ENCODE measurements at places on chromosomes 6 and 20. TPM values are rescaled to one million over a fixed set of nuclear protein-coding genes. Genes with fewer than 3 reads are reported as not detected.

SLC22A16 gene
- 0.50 TPM for total RNA-seq

ZNF311 gene
- total RNA-seq: 0.34 TPM

ESF1 gene
- 16.0 TPM for total RNA-seq

CENPB gene
- total RNA-seq: 95.1 TPM

LINC00237 gene
- not detected for total RNA-seq

C6orf132 gene
- total RNA-seq: 2.3 TPM

UBE2C gene
- total RNA-seq: 0.75 TPM

HS3ST5 gene
- total RNA-seq: not detected

ARMH2 gene
- not detected for total RNA-seq

CYP24A1 gene
- 0.15 TPM for total RNA-seq

PRDM13 gene
- total RNA-seq: not detected

MYH7B gene
- total RNA-seq: 0.97 TPM

OVOL2 gene
- 0.15 TPM for total RNA-seq

- no peak for DNase-seq
These were observed 161.7 kb downstream of the UNC5CL start for GRCh38 chr6:40877362-40877761.

- no peak for DNase-seq
These were observed 24.2 kb upstream of the MYMX start for GRCh38 chr6:44192428-44193041.

GRCh38 chr6:27178407-27178730 is 69.1 kb upstream of the PRSS16 start:
- no peak for DNase-seq

DNA sequence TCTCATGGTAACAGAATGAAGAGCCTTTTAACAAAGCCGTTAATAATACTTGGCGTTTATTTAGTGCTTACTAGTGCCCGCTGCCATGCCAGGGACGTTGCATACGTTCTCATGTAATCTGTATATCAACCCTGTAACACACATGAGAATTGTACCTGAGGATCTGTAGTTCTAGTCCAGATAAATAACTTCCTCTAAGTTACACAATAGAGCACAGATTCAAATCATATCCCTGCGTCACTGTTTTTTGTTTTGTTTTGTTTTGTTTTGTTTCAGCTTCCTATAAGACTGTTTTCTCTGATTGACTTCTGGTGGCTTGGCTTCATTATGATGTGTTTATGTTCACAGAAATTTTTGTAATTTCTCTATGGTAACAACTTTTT is 553 bp downstream of the ZSCAN16 start:
- DNase-seq: no peak

GRCh38 chr6:108575905-108576494 is 15.3 kb downstream of the FOXO3 start:
- no peak for DNase-seq

GRCh38 chr6:120938876-120939472 is 395.3 kb downstream of the TBC1D32 start:
- no peak for DNase-seq

GRCh38 chr6:72922401-72922800 is 300.5 kb downstream of the KCNQ5 start:
- DNase-seq: no peak

DNA sequence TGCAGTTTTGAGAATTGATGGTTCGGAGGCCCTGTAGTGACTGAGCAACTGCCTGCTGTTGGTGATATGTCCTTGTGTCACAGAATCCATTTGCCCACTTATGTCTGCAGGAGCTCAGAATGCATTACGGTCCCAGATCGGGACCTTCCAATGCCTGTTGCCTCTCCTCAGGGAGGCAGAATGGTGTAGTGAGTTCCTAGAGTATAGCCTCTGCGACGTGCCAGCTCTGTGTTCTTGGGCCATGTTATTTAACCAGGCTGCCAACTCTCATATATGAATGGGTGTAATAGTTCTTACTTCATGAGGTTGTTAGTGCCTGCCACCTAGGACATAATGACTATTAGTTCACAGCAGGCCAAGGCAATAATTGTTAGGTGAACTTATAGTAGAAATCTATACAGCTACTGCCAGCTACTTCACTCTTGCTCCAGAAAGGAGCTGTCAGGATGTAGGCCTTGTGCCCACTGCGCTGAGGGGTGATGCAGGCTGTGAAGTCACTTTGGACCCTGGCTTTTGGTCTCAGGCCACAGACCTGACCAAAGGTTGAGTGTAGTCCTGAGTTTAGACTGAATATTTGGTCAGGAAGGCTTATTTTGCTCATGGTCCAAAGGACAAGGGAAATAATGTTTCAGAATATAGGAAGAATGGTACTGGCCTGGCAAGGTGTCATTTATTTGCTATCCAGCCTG is 82.1 kb downstream of the ASXL1 start:
- no peak for DNase-seq

GRCh38 chr6:78192057-78192456 is 539.2 kb downstream of the MEI4 start:
- no peak for DNase-seq

DNA sequence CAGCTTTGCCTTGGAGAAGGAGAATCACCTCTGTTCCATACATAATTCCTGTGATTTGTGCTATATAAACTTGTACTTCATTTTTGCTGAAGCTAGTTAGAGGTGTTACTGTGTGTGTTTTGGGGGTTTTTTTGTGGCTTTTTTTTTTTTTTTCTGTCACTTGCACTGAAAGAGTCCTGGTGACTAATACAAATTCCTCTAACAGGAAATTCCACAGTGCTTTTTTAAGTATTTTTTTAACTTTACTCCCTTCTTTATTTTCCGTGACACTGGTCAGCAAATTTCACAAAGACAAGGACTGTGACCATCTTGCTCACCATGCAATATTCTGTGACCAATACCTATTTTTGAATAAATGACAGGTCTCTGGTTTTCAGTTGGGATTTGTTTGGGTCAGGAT is 110.5 kb downstream of the ISM1 start:
- no peak for DNase-seq

DNA sequence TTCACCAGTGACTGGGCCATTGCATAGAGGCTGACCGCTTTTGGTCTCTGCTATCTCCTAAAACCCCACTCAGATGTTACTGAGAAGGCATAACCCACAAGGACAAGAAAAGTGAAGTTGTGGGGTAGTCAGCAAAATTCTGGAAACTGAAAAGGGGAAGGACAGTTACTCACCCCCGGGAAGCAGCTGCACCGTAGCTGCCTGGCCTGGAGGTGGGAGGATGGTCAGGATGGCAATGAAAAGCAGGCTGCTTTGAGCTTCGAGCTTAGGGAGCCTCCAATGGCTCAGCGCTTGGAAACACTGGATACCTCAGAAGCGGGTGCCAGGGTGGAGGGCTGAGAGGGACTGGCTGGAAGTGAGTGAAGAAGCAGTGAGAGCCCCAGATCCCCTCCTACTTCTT is 56.0 kb downstream of the KCNK5 start:
- DNase-seq: no peak

DNA sequence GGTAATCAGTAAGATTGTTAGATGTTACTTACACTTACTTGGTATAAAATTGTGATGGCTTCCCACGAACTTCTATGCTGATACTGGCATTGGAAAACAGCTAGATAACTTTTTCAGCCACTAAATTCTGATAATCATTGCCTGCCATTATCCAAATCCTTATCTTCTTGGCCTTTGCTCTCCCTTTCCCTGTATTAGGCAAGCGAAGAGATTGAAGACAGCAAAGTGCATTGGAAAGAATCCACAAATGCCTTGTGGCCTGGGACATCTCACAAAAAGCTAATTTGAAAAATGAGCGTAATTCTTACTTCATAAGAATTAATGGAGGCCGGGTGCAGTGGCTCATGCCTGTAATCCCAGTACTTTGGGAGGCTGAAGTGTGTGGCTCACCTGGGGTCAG is 79.5 kb upstream of the MARCKS start:
- no peak for DNase-seq

- no peak for DNase-seq
These were observed 45.5 kb downstream of the ADNP start for GRCh38 chr20:50885781-50886180.

DNA sequence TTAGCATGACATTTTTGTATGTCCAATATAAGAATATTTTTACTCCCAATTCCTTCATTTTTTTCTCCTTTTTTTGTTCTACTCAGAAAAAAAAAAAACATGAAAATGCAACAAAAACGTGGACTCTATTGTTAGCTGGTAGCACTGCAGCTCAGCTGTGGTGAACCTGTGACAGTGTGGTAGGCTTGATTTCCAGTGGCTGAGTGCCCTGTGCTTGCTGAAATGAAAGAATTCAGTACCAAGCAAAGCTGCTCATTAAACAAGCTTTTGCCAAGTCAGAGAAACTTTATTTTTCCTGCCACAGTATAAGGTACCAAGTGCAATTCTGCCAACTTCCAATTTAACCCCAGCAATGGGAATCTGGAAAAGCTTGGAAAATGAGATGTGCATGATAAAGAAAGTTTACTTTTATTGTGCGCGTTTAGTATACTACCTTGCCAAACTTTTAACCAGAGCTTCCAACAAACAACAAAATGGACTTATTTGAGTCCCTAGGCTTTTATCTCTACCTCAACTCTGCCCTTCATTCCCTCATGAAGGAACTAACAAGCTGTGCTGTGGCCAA is 215.2 kb downstream of the SLC35F1 start:
- DNase-seq: no peak

- DNase-seq: no peak
These were observed 111.2 kb upstream of the CARMIL1 start for GRCh38 chr6:25167961-25168360.

DNA sequence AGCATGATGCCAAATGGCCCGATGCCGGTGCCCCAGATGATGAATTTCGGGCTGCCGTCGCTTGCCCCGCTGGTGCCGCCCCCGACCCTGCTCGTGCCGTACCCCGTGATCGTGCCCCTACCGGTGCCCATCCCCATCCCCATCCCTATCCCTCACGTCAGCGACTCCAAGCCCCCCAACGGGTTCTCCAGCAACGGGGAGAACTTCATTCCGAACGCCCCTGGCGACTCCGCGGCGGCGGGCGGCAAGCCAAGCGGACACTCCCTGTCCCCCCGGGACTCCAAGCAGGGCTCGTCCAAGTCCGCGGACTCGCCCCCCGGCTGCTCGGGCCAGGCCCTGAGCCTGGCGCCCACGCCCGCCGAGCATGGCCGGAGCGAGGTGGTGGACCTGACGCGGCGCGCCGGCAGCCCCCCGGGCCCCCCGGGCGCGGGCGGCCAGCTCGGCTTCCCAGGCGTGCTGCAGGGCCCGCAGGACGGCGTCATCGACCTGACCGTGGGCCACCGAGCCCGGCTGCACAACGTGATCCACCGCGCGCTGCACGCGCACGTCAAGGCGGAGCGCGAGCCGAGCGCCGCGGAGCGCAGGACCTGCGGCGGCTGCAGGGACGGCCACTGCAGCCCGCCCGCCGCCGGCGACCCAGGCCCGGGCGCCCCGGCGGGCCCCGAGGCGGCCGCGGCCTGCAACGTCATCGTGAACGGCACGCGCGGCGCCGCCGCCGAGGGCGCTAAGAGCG is 144.6 kb downstream of the SOBP start:
- no peak for DNase-seq

GRCh38 chr6:96520171-96521115 is 1.2 kb upstream of the UFL1 start:
- DNase-seq: no peak

DNA sequence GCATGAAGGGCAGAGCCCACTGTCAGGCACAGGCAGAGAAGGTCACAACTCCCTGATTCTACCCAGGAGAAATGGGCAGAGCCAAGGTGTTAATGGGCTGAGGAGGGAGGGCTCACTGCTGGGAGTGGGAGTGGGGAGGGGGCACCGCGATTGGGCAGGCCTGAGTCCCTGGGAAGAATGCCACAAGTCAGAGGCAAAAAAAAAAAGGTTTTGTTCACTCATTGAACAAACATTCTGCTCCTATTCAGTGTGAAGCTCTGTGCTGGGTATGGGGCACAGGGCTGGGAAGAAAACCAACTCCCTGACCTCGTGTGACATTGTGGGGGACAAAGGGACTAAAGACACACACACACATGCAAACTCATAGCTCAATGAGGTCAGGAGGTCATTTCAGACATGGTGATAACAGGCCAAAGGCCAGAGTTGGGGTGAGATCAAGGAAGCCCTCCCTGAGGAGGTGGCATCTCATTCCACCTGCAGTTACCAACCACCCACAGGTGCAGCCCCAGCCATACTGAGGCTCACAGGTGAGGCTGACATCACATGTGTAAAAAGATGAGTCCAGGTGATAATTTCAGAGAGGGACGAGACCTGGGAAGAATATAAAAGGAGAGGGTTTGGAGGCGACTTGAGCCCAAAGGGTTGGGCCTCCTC is 3.2 kb upstream of the PMEPA1 start:
- no peak for DNase-seq

DNA sequence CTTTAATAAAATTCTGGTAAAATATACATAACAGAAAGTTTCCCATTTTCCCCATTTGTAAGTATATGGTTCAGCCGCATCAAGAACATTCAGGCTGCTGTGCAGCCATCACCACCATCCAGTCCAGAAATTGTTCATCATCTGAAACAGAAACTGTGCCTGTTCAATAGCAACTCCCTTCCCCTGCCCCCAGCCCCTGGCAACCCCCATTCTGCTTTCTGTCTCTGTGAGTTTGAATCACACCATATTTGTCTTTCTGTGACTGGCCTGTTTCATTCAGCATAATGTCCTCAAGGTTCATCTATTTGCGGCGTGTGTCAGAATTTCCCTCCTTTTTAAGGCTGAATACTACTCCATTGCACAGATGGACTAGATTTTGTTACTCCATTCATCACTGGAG is 19.1 kb downstream of the VSTM2L start:
- DNase-seq: no peak

- no peak for DNase-seq
These were observed 135.1 kb downstream of the ZFP64 start for GRCh38 chr20:52056203-52057062.

DNA sequence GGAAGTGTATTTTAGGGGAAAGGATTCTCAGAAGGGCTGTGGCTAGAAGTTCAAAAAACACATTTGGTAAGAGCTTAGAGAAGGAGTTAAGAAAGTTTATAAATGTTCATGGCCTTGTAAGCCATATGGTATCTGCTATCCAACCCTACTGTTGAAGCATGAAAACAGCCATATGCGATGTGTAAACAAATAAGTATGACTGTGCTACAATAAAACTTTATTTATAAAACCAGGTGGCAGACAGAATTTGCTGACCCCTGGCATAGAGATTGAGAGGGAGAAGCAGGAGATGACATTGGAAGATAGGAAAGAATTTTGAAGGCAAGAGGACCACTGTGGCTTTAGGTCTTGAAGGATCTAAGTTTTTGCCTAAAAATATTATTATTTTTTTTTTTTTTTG is 583.5 kb downstream of the DOK5 start:
- no peak for DNase-seq
